Fibroblast of skin of right biceps (primary cell): ENCODE measurements at places on chromosomes 11 and 22.

DNA sequence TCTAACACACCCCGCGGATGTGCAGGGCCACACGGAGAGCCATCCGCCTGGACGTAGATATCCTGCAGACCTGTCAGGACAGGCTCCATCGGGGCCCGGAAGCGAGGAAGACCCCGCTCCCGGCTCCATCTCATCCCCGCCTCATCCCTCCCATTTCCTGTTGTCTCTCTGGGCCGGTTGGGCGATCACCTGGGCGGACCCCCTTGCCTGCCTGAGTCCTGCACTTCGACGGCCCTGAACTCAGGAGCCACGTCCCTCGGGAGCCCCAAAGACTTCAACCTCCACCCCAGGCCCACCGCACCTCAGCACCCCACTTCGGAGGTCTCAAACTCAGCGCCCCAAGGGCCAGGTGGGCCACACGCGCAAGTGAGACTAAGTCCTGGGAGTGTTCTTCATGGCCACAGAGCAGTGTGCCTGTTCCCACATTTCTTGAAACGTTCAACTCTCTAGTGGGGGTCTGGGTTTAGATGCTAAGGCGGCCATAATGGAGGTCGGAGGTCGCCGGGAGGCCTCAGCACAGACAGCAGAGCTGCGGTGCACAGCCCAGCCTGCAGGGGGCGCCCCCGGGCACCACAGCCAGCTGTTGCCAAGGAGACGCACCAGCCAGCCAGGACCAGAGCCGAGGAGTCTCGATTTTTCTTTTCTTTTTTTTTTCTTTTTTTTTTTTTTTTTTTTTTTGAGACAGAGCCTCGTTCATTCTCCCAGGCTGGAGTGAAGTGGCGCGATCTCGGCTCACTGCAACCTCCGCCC lies 26.0 kb upstream of the FADD start:
- DNase-seq: no peak

DNA sequence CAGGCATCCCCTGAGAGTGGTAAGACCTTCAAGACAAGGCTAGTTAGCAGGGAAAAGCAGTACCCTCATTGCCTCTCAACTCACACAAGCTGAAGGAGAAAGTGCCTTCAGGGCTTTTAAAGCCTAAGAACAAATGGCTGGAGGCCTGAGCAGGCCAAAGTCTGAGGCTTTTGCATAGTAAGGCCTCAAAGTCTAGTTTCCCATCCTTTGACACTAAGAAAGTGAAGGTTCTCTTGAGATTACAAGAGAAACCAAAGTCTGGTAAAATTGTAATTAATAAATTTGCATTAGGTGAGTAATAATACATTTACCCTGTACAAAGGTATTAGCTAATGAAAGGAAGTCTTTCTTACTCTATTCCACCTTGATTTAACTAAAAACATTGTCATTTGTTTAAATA lies 47.0 kb upstream of the CCDC89 start:
- DNase-seq: no peak

DNA sequence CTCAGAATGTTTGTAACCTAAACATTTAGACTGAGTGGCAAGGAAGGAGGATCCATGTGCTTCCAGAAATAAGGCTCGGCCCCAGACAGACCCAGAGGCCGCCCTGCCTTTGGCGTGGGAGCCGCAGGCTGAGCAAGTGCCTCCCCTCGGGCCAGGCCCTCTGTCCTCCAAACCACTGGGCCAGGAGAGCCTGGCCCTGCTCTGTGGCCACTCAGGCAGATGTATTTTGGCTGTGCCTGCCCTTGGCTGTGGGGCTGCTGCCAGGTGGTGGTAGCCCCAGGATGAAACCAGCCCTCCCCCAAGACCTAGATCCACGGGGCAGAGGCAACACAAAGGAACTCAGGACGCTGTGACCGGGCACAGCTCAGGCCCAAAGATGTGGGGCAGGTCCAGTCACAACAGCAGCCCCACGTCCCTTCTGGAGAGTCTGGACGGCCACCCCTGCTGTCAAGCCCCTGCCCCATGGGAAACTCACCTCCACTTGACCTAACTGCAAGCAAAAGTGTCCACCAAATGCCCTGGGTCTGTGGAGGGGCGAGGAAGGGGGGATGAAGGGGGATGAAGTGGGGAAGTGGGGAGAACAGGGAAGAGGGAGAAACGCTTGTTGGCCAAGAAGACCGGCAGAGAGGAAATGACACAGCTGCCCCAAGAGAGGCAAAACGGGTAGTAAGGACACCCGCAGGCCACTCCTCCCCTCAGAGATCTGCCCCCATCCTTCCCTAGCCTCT lies 24.0 kb downstream of the PISD start:
- DNase-seq: peak; percentile 14

GRCh38 chr22:33418484-33418883 lies 360.3 kb upstream of the SYN3 start:
- no peak for DNase-seq

- no peak for DNase-seq
Measured at GRCh38 chr11:69475866-69476471, 5.5 kb upstream of the LINC01488 start.

- DNase-seq: peak; percentile 28
Measured at GRCh38 chr11:77071671-77072605, 5.2 kb downstream of the CAPN5 start.

- no peak for DNase-seq
Measured at GRCh38 chr11:124727474-124727873, 12.3 kb upstream of the NRGN start.

GRCh38 chr22:23212061-23213021 lies 32.0 kb downstream of the BCR start:
- DNase-seq: no peak

- no peak for DNase-seq
Measured at GRCh38 chr11:111697933-111698371, 68.2 kb downstream of the PPP2R1B start.

GRCh38 chr22:27952091-27952490 lies 33.0 kb upstream of the PITPNB start:
- DNase-seq: peak; percentile 75

GRCh38 chr11:91394073-91394726 lies 830.4 kb upstream of the FAT3 start:
- DNase-seq: no peak

DNA sequence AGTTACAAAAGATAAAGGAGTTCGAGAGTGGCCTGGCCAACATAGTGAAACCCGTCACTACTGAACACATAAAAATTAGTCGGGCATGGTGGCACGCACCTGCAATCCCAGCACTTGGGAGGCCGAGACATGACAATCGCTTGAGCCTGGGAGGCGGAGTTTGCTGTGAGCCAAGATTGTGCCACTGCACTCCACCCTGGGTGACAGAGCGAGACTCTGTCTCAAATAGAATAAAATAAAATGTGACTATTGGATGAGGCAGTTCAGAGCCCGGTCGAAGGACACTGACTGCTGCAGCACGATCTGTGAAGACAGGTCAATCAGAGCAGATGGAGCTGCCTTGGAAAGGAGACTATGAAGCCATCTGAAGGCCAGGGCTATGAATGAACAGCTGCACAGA lies 37.7 kb upstream of the ANO1 start:
- DNase-seq: no peak

- no peak for DNase-seq
Measured at GRCh38 chr11:44002191-44003093, 45.3 kb upstream of the ACCSL start.

DNA sequence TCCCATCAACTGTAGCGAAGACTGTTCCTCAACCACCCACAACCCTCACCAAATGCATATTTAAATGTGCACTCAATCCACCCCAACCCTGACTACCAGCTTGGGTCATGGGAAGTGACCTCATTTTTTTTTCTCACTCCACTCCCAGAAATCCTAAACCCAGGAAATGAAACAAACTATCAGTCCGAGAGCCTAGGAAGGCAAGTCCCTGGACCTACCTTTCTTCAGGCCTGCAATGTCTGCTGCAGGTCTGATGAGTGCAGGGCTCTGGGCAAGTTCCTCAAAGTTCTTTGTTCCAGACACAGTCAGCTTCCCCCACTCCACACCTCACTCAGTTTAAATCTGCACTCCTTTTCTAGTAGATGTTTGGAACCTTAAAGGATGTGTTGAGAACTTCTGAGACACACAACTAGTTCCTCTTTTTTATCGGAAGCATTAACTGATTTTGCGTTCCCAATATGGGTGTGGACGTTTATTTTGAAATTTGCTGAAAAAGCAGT lies at the start of gene MS4A4E:
MS4A4E (minus strand) TSS at position 398 of the 500 bp plus-strand sequence. CDS start 13,082 bp downstream, outside the sequence.
- no peak for DNase-seq

- DNase-seq: no peak
Measured at GRCh38 chr22:24500277-24500820, 5.2 kb downstream of the UPB1 start.

DNA sequence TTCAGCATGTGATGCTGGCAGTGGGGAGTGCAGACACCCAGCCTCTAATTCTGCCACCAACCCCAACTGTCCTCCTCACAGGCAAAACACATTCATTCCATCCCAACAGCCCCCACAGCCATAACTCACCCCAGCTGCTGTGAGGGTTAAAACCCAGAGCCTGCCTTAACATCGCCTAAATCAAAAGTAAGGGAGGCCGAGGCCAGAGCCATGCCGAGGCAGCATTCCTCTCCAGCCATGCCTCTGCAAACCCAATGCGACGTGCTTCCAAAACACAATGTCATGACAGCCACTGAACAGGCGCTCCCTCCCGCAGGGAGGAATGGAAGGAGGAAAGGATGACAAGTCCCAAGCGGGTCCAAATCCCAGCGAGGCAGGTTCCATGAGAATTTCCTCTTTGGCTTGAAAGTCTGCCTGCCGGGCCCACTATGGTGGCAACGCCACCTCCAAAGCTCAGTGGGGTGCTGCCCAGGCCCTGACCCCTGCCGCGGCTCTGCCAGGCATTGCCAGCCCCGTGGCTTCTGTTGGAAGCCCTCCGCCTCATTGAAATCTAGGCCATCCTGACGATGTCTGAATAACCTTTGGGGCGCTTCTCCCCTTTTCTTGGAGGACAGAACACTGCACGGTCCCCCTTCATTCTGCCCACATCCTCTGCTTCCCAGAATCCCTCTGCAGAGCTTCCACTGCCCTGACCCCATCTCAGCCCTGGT lies 472.3 kb downstream of the BRD1 start:
- DNase-seq: no peak

DNA sequence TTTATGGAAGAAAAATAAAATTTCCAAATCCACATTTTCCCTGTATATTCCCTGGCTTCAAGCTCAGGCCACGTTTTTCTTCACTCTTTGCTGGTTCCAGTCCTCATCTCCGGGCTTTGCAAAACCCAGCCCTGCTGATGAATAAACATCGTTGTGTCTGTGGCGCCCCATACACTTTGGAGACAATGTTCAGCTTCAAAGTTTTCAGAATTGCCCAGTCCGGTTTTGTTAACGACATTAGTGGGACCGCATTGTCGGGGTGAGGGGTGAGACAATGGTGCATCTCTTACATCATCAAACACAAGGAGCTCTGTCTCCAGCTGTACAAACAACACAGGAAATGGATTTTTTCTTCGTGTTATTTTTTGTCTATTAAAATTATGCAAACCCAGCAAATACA lies 53.4 kb upstream of the HTATIP2 start:
- DNase-seq: no peak

- no peak for DNase-seq
Measured at GRCh38 chr11:1348796-1349326, 39.4 kb upstream of the TOLLIP start.

DNA sequence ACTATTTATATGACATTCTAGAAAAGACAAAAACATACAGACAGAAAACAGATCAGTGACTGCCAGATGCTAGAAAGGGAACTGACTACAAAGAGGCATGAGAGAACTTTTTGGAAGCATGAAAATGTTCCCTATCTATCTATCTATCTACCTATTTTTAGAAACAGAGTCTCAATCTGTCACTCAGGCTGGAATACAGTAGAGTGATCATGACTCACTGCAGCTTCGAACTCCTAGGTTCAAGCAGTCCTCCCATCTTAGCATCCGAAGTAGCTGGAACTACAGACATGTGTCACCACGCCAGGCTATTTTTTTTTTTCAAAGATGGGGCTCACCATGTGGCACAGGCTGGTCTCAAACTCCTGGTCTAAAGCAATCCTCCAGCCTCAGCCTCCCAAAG lies 6.9 kb downstream of the SBF2 start:
- DNase-seq: peak; percentile 53

DNA sequence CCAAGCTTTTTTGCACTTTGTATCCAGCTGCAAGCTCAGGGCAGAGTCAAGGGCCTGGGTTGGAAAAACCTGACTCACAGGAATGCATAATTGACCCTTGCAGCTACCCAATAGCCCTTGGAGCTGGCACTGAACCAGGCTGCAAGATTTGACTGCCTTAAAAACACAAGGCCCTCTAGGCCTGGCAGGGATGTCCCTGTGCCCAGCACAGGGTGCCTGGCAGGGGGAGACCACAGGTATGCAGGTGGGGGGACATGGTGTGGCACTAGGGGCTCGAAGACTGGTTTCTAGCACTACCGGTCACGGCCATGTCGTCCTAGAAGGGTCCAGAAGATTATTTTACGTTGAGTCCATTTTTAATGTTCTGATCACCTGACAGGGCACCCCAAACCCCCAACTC lies 30.2 kb downstream of the SBF1 start:
- DNase-seq: peak; percentile 41

- peak; percentile 92 for DNase-seq
Measured at GRCh38 chr22:42991010-42991651, 23.8 kb downstream of the PACSIN2 start.

DNA sequence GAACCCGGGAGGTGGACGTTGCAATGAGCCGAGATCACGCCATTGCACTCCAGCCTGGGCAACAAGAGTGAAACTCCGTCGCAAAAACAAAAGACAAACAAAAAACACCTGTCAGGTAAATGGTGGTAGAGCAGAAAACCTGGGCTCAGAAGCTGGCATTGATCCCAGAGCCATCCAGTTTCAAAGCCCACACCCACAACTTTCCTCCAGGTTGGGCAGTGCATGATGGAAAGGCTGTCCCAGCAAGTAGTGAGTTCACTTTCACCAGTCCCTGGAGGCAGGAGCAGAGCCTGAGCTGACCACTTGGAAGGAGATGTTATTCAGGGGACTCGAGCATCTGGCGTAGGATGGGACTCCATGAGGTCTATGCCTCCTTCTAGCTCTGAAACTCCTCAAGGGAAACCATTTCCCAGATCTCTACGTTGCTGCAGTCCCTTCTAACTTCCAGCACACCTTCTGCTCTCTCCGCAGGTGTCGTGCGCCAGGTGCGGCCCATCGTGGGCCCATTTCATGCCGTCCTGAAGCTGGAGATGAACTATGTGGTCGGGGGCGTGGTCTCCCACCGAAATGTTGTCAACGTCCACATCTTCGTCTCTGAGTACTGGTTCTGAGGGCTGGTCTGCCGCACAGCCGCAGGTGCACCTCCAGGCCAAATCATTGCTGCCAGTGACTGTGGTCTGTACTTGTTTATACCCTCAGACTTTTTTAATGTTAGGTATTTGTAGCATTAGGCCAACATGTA lies 71.6 kb upstream of the ATXN10 start:
- no peak for DNase-seq

DNA sequence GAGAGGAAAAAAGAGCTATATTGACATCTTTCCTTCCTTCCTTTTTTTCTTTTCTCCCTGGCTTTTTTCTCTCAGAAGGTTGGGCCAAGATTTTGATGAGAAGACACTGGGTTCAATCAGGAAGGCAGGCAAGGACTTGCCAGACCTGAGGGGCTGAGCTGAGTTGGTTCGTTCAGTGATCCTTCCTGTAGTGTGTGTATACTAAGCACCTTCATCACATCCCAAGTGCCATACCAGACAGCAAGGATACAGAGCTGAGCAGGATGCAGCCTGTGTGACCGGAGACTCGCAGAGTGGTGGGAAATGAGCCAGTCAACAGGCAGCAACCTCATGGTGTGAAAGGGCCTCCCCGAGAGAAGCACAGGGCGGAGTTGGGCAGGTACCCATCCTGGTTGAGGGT lies 95.5 kb downstream of the SPON1 start:
- DNase-seq: no peak

GRCh38 chr22:27433099-27433498 lies 368.5 kb downstream of the MN1 start:
- no peak for DNase-seq

- DNase-seq: no peak
Measured at GRCh38 chr11:74380746-74381439, 17.3 kb downstream of the PGM2L1 start.
